A549 (cell line): ENCODE measurements at places on chromosomes 5 and 9. TPM values are rescaled to one million over a fixed set of nuclear protein-coding genes. Genes with fewer than 3 reads are reported as not detected.

Gene SLC34A1
- 0.03 TPM in 2 of 3 replicates, not detected in the other for polyA plus RNA-seq

Gene RLN1
- 0.13 to 0.26 TPM in 2 of 3 replicates, not detected in the other for polyA plus RNA-seq

Gene PCDHGA6
- polyA plus RNA-seq = 0.22 to 0.37 TPM (median 0.23 TPM) in 3 replicates

Gene PDLIM4
- 0.09 to 0.28 TPM (median 0.20 TPM) in 3 replicates for polyA plus RNA-seq

Gene RAD17
- polyA plus RNA-seq = 12.8 to 13.3 TPM (median 13.2 TPM) in 3 replicates

Gene DELE1
- polyA plus RNA-seq = 40.4 to 43.5 TPM (median 41.2 TPM) in 3 replicates

Gene CDKN2B-AS1
- not detected in 3 replicates for polyA plus RNA-seq

Gene ANKRD31
- polyA plus RNA-seq = 0.12 to 0.15 TPM (median 0.15 TPM) in 3 replicates

Gene PDE6A
- polyA plus RNA-seq = 0.20 to 0.30 TPM (median 0.28 TPM) in 3 replicates

Gene NEURL1B
- 1.8 to 2.2 TPM (median 2.1 TPM) in 3 replicates for polyA plus RNA-seq

Gene TSSK1B
- not detected in 3 replicates for polyA plus RNA-seq

Gene CSF1R
- polyA plus RNA-seq = not detected in 3 replicates

Gene PCDHGB4
- 0.90 to 1.6 TPM (median 1.1 TPM) in 3 replicates for polyA plus RNA-seq

Gene ACOT12
- not detected in 3 replicates for polyA plus RNA-seq

Gene PCDHGB7
- polyA plus RNA-seq = 0.03 to 0.06 TPM (median 0.05 TPM) in 3 replicates

Gene FRMD3
- 3.0 to 3.3 TPM (median 3.2 TPM) in 3 replicates for polyA plus RNA-seq

Gene RMI1
- polyA plus RNA-seq = 15.2 to 17.1 TPM (median 17.0 TPM) in 3 replicates

Gene EQTN
- 0.11 TPM in 1 of 3 replicates, not detected in the others for polyA plus RNA-seq

Gene WWC1
- polyA plus RNA-seq = 88.5 to 113 TPM (median 92.2 TPM) in 3 replicates

Gene PCDHA5
- polyA plus RNA-seq = 0.64 to 0.84 TPM (median 0.78 TPM) in 3 replicates

Gene ANKRD18B
- 4.2 to 5.6 TPM (median 4.6 TPM) in 3 replicates for polyA plus RNA-seq

Gene DOCK8
- polyA plus RNA-seq = 0.18 to 0.54 TPM (median 0.27 TPM) in 3 replicates

Gene FIBCD1
- polyA plus RNA-seq = 3.5 to 5.0 TPM (median 4.8 TPM) in 3 replicates
